ENCODE measurements at places on chromosomes 13 and 19.
A peak's percentile ranks its signal among the peaks of the same experiment; 100 is the strongest.

- DNase-seq: peak; percentile 48
Observed at GRCh38 chr13:22061371-22061805, 390.5 kb downstream of the FGF9 start.

DNA sequence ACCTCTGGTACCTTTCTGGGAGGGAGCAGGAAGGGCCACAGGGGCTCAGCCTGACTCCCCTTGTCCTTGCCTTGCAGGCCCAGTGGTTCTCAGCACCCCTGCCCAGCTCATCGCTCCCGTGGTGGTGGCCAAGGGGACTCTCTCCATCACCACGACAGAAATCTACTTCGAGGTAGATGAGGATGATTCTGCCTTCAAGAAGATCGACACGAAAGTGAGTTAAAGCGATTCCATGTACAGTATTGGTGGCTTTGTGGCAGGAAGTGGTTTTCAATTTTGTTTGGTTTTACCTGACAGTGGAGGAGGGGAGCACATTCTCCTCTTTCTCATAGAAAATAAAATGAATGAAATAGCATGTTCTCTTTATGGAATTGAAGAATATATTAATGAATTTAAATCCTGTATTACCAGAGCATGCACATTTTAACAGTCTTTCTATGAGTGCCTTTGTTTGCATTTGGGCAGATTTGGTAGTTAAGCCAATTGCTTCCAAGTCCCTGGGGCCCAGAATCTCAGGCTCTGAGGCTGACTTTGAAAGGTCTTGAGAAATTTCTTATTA, 4.1 kb downstream of the MAB21L1 start:
- DNase-seq: peak; percentile 19

DNA sequence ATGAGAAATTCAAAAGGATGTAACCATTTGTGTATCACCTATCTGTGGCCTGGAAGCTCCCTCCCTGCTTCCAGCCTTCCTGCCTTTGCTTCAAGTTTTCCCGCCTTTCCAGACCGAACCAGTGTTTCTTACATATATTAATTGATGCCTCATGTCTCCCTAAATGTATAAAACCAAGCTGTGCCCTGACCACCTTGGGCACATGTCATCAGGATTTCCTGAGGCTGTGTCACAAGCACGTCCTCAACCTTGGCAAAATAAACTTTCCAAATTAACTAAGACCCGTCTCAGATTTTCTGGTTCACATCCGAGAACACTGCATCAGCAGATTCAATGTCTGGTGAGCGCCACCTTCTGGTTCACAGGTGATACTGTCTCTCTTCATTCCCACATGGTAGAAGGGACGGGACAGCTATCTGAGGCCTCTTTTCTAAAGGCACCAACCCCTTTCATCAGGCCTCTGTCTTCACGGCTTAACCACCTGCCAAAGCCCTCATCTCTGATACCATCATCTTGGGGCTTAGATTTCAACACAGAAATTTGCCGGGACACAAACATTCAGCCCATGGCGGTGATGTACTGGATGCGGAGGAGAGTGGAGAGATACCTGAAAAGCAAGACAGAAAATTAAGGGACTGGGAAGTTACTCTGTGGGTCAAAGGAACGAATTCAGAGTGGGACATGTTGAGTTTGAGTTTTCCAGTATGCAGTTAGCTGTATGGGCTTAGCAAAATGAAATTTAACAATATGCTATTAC, 58.7 kb upstream of the PABPC3 start:
- DNase-seq: peak; percentile 70

DNA sequence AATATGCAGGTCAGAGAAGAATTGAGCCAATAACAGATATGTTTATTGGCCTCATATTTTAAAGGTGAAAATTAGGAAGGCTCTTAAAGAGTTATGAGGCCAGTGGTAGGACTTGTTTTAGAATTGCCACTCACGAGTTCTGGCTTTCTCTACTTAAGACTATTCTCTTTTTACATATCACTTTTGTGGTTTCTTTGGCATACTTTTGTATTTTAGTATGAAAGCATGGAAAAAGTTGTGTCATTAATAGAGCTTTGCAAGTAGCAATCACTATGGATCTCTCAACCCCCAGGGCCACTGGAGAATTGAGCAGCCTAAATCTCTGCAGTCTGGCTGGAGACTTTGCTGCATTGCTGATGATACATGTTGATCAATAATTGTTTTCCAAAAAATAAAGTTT, 64.6 kb upstream of the SOX21 start:
- DNase-seq: no peak

DNA sequence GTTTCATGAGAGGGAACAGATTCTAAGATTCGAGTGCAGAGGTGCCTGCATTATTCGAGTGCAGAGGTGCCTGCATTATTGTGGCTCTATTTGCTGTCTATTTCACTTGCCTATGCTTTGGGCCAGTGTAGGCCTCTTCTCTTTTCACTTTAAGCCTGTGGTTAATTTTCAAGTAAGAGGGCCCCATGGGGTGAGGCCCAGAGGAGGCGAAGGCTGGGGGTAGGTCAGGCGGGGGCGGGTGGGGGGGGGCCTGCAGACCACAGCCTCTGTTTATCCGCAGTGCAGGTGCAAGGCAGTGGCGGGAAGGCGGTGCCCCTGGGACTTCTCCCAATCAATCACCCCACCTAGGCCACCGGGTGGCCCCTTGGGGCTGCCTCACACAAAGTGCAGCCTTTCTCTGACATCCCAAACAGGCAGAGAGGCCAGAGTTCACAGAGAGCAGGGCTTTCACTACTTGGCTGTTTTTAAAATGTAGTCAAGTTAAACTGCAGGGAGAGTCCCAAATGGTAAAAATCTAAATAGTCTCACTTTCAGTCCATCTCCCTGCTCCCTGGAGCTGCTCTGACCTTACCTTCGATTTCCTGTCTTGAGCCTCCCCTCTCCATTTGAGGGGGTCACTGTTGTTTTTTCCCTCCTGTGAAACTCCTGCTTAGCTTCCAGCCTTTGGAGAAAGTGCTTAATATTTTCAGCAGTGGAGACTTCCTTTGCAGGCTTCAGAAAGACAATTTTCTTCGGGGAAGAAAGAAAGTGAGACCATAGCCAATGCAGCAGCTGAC, 249.0 kb downstream of the DLEU7 start:
- DNase-seq: peak; percentile 43

GRCh38 chr13:44140888-44141724, 232.5 kb upstream of the SERP2 start:
- DNase-seq: no peak

- DNase-seq: no peak
Observed at GRCh38 chr19:342801-343421, 1.7 kb downstream of the MIER2 start.

DNA sequence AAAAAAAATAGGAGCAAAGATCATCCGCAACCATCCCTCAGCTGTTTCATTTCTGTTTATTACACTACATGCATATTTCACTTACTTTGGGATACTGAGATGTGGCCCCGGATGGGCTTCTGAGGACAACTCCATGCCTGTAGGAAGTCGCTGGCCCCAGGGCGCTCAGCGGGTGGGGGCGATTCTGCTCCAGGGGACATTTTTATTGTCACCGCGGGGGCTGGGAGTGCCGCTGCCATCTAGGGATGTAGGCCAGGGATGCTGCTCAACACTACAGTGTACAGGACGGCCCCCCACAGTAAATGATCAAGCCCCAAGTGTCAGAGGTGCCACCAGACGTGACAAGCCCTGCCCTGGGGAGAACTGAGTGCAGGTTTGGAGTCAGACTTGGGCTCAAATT, 6.4 kb upstream of the BST2 start:
- no peak for DNase-seq
